ENCODE measurements at places on chromosomes 3 and 15.

DNA sequence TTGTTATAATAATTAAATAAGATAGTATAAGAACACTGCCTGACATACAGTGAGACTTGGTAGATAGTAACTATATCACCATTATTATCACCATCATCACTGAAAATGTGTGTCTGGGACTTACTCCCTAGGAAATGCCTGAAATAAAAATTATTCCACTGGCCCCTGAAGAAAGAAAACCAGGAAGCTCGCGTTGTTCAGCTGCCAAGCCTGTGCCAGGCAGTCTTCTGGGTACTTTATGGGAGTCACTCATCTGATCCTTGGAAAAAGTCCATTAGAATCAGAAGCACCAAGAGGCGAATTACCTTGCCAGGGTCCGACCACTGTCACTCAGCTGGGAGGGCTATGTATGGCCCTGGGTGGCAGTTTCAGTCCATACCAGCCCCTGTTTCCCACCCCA, 220.3 kb upstream of the TPM1 start:
- no peak for ATAC-seq

- ATAC-seq = no peak
Observed at GRCh38 chr3:98589331-98590036, 3.9 kb downstream of the CPOX start.

DNA sequence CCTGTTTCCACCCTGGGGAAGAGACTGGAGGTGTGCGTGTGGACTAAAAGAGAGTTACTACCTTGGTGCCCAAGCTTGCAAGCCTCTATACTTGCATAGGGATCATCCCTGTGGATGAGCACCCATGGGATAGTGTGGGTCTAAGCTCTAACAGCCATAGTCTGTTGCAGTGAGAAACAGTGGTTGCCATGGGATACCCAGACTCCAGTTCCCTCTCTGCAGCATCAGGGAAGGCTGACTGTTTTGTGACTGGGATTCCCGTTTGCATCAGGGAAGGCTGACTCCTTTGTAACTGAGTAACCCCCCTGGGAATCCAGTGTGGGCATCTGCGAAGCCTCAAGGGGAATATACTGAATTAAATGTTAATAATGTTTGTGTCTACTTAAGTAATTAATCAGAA, 196.1 kb downstream of the ZNF621 start:
- ATAC-seq = no peak

GRCh38 chr3:43699864-43700263, 9.1 kb downstream of the ABHD5 start:
- ATAC-seq = peak; percentile 48

DNA sequence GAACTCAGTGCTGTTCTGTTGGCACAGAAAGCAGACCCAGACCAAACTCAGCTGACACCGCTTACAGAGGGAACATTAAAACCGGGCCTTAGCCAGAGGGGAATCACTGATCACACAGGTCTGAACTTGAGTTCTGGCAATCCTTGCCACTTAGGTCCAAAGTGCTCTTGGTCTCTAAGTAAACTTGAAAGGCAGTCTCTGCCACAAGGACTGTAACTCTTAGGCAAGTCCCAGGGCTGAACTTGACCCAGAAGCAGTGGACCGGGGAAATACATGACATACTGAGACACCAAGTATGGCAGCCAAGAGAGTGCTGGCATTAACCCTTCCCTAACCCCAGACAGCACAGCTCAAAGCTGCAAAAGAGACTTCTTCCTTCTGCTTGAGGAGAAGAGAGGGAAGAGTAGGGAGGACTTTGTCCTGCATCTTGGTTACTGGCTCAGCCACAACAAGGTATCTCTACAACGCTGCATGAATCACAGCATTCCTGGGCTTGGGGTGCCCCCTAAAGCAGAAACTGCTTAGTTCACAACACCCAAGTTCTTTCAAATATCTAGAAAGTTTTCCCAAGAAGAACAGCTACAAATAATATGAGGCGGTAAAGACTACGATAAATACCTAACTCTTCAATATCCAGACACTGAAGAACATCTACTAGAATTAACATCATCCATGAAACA, 32.5 kb downstream of the NAALADL2 start:
- peak; percentile 92 for ATAC-seq

GRCh38 chr15:72375501-72375845, 341 bp downstream of the HEXA start:
- peak; percentile 82 for ATAC-seq

DNA sequence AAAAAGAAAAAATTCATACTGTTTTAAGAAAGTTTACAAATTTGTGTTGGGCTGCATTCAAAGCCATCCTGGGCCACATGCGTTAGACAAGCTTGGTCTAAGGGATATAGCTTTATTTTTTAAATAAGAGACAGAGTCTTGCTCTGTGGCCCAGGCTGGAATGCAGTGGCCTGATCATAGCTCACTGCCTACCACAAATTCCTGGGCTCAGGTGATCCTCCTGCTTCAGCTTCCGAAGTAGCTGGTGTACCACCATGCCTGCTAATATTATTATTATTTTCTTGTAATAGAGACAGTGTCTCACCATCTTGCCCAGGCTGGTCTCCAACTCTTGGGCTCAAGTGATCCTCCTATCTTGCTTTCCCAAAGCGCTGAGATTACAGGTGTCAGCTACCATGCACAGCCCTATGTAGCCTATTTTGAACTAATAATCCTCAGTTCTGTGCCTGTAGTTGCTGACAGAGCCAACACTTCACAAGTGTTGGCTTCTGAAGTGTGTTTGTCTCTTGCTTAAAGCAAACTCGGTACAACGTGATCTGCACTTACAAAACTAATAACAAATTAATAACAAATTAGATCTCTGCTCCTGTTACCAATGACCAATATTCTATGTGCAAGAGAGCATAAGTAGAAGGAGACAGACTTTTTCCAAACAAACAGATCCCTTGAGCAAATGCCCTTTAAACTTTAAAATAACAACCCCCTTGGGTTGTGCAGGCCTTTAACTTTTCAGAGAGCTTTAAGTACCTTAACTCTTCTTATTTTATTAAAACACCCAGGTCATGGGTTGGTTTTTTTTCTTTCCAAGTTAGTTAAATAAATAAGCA, 135.2 kb downstream of the VGLL4 start:
- no peak for ATAC-seq
